Stimulated activated CD4-positive, alpha-beta T cell treated with anti-CD3 and anti-CD28 coated beads, Interleukin-2, amount 100 ng/mL, for 4 hours (primary cell): ENCODE measurements at places on chromosomes 11 and 22.
A peak's percentile ranks its signal among the peaks of the same experiment; 100 is the strongest.

- DNase-seq = no peak
These were observed 4.9 kb downstream of the UBE2L6 start for GRCh38 chr11:57562596-57562995.

DNA sequence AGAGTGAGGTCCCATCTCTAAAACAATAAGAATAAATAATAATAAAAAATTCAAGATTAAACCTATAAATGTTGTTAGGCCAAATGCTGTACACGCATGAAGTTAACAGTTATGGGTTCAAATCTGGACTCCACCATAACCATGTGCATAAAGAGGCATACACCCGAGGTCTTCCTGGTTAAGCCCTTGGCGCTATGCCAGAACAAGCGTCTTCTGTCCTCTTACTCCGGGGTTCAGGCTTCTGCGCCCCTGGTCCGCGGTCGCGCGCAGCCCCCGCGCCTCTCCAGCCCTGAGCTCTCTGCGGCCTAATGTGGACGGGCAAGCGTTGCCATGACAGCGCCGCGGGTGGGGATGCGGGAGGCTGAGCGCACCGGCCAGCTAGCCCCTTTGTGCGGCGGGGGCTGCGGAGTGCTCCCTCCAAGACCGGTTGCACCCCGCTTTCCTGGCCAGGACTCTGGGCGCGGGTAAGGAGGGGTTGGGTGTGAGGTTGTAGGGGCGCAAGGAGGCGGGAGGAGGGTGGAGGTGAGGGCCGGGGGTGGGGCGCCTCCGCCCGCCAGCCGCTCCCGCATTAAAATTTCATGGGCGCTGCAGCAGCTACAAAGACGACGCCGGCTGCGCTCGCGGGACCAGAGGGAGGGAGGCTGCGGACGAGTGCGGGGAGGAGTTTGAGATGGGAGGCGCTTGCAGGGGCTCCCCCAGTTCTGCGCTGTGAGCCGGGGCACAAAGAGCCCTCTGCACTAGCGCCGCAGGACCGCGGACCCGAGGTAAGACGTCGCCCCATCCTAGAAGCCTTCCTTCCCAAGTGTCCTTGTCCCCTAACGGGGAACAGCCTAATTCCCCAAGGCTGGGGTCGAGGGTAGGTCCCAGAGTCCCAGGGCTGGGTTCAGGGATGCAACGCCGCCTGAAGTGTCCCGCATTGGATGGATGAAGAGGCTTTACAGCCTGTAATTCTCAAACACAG lies at the start of gene MIAT:
MIAT (plus strand) TSS at position 698 of the 961 bp plus-strand sequence.
- peak; percentile 39 for DNase-seq

DNA sequence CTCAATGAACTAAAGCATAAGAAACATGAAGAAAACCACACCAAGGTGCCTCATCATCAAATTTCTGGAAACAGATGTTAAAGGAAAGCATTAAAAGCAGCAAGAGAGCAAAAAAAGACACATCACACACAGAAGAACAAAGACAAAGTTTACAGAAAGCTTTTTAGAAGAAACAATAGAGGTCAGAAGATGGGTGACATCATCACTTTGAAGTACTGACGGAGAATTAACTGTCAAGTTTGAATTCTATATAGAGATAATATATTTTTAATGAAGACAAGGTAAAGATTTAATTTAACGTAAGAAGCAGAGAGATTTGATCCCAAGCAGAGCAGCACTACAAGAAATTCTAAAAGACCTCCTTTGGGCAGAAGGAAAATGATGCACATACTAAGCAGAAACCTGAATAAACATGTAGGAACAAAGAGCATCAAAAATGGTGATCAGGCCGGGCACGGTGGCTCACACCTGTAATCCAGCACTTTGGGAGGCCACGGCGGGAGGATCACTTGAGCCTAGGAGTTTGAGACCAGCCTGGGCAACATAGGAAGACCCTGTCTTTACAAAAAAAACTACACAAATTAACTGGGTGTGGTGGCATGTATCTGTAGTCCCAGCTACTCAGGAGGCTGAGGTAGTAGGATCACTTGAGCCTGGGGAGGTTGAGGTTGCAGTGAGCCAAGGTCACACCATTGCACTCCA lies 63.3 kb upstream of the RTL6 start:
- DNase-seq = no peak

DNA sequence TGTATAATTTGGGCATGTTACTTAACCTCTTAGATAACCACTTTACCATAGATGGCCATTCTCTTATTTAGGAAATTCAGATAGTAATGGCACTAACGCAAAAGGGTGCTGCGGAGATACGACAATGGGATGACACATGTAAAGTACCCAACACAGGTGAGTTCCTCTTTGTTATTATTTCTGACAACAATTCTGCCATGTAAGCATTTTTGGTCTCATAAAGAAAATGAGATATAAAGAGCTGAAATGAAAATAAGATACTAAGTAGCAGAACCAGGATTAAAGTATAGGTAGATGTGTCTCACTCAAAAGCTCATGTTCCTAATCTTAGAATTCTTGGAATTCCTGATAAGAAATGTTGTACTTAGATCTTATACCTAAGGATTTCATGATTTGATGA lies 260.2 kb upstream of the CCDC90B start:
- no peak for DNase-seq

DNA sequence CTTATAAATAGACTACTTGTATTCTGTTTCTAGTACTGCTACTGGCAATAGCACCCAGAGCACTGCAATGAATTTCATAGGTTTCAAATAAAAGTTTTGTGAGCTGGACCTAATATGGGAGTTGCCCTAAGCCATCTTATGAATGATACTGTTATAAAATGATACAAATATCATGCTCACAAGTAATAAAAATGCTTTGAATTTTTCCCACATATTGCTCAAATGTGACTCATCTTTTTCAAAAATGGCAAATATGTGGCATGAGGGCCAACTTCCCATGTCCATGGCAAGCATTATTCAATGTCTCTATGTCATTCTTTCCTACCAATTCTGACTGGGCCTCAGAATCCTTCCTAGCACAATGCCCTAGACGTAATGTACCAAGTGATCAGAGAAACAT lies 137.6 kb downstream of the TRPC6 start:
- no peak for DNase-seq

DNA sequence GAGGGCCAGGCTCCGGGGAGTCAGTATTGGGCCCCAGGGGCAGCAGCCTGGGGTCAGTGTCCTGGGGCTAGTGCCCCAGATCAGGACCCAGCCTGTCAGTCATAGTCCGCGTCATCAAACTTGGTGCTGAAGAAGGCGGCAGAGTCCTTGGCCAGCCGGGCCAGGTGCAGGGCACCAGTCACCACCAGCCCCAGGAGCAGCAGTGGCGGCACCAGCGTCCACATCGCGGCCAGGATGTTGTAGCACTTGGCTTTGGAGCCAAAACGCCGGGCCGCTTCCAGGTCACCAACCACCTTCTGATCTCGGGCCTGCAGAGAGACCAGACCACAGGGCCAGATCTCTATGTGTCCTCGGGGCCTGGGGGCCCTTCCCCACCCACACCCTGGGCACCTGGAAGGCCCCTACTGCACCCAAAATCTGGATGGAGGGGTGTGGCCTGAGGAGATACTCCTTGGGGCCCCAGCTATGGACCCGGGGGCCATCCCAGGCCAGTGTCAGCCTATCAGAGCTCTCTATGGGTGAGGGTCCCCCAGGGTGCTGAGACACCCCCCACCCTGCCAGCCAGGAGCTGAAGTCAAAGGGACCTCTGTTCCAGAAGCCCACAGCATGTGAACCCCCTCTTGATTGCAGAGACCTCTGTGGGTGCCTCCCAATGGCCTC lies 790 bp downstream of the IFITM5 start:
- no peak for DNase-seq

DNA sequence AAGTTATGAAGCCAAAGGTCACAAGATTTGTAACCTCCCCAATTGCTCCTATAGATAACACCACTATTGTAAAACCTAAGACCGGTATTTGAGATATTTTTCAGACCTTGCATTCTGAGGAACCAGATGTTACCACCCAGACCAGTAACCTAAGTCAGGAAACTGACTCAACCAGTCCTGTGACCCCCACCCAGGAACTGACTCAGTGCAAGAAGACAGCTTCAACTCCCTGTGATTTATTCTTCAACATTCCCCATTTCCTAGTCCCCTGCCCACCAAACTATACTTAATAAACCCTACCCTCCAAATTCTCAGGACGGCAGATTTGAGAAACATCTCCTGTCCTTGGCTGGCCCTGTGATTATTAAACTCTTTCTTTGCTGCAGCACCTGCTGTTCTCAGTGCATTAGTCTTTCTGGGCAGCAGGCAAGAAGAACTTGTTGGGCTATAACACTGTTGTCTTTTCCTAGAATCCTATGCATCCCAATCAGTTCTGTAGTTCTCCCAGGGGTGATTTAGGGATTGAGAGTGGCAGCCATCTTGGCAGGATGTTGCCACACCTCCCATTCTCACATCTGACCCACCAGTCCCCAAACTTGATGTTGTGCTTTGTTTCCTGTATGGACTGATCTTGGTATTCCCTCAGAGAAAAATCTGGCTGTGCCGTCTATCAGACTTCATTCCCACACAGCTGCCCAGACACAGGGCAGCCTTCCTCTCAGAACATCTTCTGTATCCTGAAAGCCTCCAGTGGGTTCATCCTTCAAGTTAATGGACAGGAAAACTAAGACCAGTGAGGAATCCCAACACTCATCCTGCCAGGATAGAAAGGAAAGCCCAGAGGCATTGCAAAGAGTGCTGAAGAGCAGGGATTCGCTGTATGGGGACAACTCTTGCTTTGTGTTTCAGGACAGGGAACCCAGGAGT lies 104.0 kb downstream of the PDE2A start:
- no peak for DNase-seq

- no peak for DNase-seq
These were observed 123.8 kb downstream of the MICAL2 start for GRCh38 chr11:12234221-12234620.

DNA sequence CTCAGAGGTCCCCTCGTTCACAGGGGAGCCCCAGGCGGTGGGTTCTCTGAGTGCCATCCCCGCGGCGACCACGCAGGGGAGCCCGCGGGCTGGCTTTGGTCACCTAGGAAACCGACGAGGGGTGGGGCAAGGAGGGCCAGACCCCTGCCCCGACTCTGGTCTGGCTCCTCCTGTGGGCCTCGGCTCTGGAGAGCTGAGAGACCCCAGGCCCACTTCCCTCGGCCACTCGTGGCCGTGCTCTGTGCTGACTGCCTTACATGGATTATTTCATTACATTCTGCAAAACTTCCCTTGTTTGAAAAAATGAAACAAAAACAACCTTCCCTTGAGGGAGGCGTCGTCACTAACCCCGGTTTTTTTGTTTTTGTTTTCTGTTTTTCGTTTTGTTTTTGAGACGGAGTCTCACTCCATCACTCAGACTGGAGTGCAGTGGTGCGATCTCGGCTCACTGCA lies 15.1 kb upstream of the CYTH4 start:
- DNase-seq = peak; percentile 45

DNA sequence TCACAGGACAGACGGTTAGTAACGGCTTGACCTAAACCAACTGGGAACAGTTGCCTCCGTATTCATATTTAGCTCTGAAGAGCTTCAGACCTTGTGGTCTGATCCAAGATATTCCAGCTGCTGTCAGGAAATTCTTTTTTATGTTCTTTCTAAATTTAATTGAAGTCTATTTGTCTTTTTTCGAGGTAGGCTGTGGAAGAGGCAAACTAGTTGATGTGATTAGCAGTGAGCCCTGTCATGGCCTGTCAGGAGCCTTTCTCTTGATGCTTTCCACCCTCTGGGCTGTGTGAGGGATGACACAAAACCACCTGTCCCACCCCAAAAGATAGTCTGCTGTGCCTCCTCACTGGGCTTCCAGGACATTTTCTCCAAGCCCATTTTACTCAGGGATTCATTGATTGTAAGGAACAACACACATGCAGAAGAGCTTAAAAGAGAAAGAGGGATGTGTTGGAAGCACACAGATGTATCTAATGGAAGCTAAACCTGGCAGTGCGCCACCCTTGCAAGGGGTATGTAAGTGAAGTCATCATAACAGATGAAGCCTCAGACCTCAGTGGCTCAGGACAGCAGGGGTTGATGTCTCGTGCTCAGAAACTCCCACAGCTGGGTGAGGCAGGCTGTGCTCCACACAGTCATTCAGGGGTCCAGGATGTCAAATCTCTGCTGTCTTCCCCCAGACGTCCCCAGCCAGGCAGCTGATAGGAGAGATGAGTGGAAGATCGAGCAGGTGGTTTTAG lies 170.0 kb downstream of the NCAM1 start:
- no peak for DNase-seq

GRCh38 chr11:75778962-75779361 lies 10.4 kb downstream of the DGAT2 start:
- DNase-seq = no peak

DNA sequence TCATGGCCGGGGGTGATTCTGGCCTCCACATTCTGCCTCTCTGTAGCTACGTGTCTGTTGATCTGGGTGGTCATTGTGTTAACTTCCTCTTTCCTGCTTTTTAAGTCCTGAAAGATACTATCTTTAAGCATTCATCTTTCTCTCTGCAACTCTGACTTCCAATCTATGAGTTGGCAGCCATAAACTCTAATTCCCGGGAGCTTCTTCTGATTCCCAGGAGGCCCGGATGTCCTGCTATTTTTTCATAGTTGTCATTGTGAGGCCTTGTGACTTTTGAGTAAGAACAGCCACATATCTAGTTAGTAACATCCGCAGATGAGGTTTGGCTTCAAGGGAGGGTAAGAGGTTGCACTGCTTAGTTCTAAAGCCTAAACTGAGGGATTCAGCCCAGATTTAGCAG lies 107.8 kb downstream of the SYN3 start:
- DNase-seq = no peak

DNA sequence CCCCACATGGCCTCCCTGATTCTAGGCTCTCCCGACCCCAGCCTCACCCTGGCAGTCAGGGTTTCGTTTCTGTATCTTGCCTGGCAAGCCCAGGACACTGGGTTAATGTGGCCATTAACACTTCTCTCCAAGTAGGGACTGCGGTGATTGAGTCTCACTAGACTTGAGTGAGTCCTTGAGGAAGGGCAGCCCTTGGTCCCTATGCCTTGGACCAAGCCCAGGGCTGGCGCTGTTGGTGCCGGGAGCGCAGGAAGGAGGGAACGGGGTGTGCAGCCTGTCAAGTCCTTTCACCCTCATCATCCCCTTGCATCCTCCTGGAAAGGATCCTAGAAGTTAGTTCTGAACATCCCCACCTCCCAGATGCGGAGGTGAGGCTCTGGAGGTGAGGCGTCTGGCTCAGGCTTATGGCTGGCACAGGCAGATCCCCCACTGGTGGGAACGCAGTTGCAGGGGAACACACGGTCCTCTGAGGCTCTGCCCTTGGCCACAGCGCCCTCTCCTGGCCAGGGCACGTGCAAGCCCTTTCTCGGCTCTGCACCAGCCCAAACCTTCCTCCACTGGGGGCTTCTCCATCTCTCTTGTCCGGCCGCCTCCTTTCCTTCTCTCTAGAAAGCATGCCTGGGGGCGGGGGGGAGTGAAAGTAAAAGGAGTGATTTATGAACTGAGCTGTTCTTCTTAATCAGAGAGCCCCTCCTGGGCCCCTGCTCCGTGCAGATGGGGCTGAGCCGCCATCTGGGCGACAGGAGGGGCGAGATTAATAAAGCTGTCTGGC lies 56.7 kb downstream of the TP53I11 start:
- peak; percentile 29 for DNase-seq

GRCh38 chr11:3046641-3047040 lies 10.6 kb downstream of the CARS1 start:
- DNase-seq = no peak

GRCh38 chr11:114237321-114238280 lies 58.6 kb upstream of the NNMT start:
- no peak for DNase-seq

- no peak for DNase-seq
These were observed 632.9 kb upstream of the CADM1 start for GRCh38 chr11:116136987-116137674.
